ENCODE measurements at places on chromosomes 2 and 18.

- DNase-seq = no peak
Measured at GRCh38 chr2:37809525-37809924, 115.6 kb upstream of the RMDN2 start.

DNA sequence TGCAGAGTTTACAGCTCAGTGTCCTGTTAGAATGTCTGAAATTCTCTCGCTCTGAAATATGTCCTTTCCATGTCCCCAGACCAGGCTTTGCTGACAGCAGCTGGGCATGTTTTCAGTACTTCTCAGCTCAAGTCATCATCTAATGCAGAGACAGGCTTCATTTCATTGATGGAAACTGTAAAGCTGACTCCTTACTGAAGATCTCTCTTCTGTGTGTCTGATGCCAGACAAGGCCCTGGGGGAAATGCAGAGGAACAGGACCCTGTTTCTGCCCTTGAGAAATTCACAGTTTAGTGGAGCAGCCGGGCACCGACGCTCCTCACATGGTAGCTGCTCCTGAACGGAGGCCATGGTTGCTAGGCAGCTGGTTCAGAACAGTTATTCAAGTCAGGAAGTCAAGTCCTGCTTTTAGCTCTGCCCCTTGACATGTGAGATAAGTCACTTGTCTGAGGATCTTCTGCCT lies 24.6 kb upstream of the FZD7 start:
- DNase-seq = no peak

- DNase-seq = no peak
Measured at GRCh38 chr2:26456440-26457250, 21.3 kb downstream of the OTOF start.

DNA sequence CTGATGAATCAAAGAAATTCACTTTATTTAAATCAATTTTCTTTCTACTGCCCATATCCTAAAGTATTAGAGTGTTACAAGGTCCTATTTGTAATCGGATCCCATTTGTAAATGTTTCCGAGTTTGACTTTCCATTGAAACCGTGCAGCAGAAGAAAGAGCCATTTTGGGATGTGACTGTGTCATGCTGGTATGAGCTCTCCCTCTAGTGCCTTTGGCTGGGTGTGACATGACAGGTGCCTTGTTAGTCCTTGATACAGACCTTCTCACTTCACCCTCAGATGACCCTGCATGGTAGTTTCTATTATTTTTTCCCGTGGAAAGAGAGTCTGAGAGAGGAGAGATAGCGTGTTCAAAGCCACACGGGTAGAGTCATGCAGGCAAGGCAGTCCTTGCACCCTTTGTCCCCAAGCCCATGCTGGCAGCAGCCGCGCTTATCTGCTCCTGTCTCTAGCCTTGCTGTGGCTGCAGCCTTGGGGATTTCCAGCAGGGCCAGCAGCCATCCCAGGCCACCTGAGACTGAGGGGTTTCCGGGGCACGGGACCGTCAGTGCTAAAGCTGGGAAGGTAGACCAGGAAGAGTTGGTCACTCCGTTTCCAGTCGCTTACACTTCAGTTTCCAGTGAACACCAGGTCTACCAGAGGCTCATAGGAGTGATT lies 21.4 kb downstream of the CHMP1B start:
- no peak for DNase-seq

- no peak for DNase-seq
Measured at GRCh38 chr2:108629417-108629816, 89.9 kb upstream of the RANBP2 start.

DNA sequence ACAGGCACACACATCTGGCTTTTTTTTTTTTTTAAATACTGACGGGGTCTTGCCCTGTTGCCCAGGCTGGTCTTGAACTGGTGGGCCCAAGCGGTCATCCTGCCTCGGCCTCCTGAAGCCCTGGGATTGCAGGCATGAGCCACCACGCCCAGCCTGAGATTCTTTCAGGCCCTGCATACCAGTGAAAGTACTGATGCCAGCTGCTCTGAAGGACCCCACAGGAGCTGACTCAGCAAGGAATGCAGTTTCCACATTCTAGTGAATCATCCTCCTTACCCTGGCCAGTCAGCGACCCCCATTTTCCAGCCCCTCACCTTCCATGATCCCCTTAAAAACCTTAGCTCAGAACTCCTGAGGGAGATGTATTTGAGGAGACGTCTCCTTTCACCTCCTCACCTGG lies 5.8 kb upstream of the DTYMK start:
- DNase-seq = no peak

- DNase-seq = no peak
Measured at GRCh38 chr2:195461010-195461409, 196.0 kb upstream of the SLC39A10 start.

DNA sequence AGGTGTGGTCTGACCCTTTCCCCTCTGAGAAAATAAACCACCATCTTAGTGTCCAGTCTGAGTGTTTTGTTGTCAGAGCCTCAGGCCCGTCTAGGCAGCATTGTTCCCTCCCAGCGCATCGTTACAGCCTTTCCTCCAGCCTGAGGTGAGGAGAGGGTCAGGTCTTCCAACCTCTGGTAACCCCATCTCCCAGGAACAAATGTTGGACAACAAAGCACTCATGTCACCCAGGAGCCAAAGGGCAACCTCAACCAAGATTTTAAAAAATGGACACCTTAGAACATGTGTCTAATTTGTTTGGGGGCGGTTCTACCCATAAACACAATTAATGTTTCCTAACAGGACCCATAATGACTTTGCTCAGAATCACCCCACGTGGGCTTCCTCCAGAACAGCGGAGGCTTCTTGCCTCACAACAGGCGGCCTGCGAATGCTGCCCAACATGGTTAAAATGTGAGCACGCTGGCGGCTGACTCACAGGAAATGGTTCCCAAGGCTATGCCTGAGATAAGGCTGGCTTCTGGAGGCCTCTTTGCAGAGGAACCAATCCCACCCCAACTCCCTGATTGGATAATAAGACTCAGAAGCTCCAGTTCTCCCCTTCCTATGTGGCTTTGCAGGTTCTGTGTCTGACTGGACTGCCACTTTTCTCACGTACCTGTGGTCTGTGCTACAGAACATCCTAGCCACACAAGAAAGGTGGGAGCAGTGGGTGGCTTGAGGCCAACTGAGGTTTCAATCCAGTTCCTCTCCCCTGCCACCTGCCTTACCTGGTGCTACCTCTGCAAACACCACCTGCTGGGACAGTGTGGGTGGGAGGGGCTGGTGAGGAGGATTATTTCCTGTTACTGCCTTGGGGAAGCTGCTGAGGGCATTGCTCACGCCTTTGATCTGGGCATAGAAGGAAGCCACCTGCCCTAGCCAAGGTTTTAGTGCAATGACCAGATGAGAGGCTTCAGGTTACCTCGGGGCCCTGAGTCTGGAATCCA lies 108.8 kb downstream of the B3GNT2 start:
- no peak for DNase-seq

DNA sequence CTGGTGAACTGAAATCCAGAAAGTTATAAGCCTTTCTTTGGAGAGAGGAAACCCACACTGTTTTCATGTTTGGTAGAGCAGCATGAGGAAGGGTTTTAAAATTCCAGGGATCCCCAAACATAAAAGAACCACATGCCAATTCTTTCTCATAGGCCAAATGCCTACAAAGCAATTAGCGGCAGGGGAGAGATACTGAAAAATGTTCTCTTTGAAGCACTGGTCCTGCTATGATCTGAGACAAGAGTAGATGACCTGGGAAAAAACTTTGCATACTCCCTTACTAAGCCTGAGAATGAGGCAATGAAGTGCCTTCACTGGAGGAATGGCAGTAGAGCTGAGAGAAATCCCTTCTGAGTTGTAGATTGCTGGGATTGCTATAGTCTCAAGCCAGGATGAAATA lies 1261.7 kb downstream of the DSC3 start:
- no peak for DNase-seq

DNA sequence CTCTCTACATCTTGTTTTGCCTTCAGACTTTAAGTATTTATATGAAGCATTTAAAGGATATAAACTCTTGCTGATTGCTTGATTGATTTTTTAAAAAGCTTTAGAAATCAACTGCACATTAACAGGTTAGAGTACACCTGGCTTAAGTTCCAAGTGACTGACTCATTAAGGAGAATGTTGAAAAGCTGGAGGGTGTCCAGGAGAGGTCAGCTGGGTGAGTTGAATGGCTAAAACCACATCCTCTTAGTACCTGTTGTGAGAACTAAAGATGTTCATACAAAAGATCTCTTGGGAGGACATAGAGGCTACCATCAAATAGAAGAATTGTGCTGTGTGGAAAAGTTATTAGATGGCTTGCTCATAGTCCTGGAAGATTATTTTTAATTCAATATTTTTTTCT lies 206.8 kb downstream of the TXNL1 start:
- DNase-seq = no peak

- no peak for DNase-seq
Measured at GRCh38 chr2:183112577-183112976, 11.7 kb upstream of the NUP35 start.

GRCh38 chr2:236638707-236639106 lies 69.1 kb downstream of the ACKR3 start:
- DNase-seq = no peak

- DNase-seq = no peak
Measured at GRCh38 chr2:71815701-71816474, 331.8 kb downstream of the CYP26B1 start.

DNA sequence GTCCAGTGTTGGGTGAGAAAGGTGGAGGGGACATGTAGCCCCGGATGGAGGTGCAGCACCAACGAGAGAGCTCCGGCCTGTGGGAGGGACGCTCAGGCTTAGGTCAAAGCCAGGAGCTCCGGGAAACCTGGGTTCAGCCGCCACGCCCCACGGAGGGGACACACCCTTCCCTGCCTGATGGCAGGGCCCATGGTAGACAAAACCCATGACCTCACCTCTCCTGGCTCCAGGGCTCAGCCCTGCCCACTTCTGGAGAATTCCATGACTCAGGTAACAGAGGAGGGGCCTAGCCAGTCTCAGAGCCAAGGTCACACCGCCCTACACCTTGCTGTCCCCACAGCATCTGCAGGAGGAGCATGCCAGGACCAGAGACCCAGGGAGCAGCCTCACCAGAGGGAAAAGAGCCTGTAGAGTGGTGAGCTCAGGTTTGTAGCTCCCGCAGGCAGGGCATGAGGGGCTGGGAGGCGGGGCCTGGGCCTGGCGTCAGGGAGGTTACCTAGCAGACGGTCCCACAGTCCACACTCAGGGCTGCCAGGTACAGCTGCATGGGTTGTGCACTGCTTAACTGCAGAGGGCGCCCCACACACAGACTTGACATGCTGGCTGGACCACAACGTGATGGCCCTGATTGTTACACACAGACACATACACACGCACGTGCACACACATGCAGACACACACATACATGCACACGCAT lies 70.8 kb upstream of the SMAD7 start:
- DNase-seq = no peak

DNA sequence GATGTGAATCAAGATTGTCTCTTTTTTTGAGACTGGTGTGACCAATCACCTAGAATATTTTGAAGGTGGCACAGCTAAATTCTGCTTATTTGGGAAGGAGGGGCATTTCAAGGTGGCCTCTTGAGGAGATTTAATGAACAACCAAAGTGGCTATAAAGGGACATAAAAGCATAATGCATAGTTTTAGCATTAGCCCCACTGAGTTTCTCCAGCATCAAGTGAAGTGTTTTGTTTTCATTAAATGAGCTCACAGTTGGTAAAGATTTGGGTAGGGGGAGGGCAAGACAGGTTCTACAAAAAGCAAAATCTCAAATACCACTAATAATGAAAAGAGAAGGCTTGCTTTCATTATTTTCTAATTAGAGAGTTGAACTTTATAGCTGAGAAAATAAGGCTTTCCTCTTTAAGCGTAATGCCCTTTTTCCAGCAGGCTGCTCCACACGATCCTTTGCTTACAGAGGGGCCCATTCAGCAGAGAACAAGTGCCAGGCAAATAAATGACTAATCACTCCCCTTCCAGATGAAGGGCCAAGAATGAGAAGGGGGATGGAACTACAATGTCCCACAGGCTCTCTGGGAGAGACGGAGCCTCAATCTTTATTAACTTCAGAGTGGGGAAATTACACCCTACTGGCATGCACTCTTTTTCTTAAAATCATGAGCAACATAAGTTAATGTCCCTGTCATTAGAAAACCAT lies 35.9 kb downstream of the LHCGR start:
- no peak for DNase-seq

DNA sequence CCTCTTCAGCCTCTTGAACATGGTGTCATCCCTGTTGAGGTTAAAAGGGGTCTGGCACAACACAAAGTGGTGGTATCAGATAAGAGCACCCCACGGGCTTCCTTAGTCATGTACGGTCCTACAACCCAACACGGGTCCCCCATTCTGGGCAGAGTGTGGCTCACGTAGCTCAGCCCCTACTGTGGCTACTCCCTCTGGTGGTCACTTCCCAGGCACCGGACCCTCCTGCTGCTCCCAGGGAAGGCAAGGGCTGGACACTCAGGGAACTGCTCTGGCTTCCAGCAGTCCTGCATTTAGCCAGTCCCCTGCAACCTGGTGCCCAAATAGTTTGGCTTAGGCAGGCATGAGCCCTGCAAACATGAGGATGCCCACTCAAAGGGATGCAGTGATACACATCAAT lies 58.6 kb downstream of the GALNT14 start:
- DNase-seq = no peak

DNA sequence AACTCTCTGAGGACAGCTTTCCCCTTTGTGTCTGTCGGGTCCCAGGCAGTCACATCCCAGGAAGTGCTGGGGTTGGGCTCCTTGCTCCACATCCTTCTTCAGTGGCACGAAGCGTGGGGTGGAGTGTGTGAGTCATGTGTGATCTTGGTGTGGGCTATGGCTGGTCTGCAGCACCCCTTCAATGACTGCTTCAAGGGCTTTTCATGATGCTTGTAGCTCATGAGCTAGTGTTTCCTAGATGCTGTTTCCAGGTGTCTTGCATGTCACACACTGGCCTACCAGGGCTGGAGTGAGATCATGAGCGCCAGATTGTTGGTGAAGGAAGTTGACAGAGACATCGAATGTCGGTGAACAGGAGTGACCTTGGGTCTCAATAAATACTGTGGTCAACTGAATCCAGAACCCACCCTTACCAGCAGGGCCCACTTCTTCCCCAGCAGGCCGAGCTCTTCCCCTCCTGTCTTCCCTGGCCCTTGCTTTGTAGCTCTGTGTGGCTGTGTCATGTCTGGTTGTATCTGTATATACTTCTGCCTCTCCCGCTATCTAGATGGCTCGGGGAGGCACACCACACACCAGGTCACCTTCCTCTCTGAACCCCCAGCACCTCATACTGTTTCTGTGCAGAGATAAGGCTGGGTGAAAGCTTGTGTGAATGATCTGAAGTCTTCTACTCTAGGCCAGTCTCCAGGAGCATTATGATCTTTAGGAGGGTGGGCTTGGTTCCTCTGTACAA lies 3.8 kb downstream of the C2orf92 start:
- no peak for DNase-seq

DNA sequence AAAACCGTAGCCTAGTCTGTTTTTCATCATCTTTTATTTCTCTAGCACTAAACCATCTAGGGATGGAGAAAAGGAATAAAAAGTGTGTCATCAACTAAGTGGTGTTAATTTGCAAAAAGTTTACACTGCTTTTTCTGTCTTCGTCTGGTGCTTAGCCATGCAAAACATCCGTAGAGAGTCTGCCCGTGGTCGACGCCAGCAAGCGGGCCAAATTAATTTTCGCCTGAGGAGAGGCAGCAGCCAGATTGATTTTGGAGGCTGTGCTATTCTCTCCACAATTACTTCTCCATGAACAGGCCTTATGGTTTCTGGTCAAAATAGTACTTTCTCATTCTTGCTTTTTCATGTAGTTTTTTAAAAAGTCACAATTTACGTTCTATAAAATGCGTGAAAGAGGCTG lies 46.3 kb downstream of the TNFRSF11A start:
- no peak for DNase-seq

GRCh38 chr2:53512071-53512826 lies 255.4 kb upstream of the CHAC2 start:
- no peak for DNase-seq

All from stimulated activated CD8-positive, alpha-beta memory T cell treated with anti-CD3 and anti-CD28 coated beads, Interleukin-15, amount 100 ng/mL, for 1 hour (primary cell).